H54 (cell line): ENCODE measurements at places on chromosomes 5 and 9.

DNA sequence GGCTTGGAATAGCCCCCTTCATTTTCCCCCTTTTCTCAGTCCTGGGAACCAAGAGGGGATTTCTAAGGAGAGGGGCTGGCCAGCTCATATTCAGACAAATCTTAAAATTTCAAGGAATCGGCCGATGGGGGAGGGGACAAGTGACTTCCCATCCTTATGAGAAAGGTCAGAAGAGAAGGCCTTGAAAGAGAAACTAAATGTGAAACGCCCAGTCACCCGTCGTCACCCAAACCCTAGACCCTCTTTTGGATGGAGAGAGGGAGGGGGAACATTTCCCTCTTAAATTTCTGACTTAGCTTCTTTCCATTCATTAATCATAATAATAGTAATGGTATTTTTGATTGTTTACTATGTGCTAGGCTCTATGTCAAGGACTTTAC, 850 bp upstream of the CCL19 start:
- DNase-seq: no peak

DNA sequence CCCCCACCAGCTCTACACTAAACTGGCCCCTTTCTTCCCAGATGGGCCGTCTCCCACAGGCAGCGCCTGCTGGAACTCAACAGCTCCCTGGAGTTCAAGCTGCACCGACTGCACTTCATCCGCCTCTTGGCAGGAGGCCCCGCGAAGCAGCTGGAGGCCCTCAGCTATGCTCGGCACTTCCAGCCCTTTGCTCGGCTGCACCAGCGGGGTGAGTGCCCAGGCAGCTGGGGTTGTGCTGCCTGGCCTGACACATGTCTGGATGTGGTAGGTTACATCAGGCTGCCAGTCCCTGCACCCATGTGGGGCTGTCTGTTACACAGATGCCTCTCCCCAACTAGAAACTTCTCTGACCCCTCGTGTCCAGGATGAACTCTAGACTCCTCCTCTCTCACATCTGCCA, 9.8 kb downstream of the NHP2 start:
- DNase-seq: no peak

- no peak for DNase-seq
These were observed 323.7 kb downstream of the ARRDC3 start for GRCh38 chr5:91059409-91059808.

DNA sequence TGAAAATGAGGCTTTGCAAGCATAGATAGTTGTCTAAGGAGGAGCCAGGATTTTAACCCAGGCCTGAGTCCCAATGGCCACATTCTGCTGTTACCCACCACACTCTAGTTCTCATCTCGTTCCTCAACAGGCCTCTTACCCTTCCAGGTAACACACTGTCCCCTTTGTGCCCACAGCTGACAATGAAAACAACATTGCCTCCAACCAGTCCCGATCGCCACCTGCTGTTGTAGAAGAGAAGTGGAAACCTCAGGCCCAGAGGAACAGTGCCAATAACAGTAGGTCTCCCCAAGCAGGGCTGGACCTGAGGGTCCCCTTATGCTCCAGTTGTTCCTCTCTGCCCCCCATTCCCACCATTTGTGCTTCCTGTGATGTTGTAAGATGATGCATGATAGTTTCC, 30.4 kb downstream of the AMBP start:
- no peak for DNase-seq

DNA sequence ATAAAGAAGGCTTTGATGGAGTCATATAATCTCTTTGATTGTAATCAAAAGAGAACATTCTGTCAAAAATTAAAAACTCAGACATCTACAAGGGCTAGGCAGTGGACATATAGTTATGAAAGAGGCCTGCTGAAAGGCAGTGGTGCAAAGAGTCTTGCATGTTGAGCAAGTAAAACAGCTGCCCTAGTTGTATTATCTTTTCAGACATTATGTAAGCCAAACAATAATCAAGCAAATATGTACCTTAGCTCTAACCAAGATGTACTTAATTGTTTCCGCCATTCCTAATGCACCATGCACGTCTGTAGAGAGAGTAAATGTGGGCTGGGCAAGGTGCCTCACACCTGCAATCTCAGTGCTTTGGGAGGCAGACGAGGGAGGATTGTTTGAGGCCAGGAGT, 14.3 kb downstream of the GAPT start:
- no peak for DNase-seq

- no peak for DNase-seq
These were observed 13.9 kb downstream of the MROH2B start for GRCh38 chr5:41057231-41057630.

DNA sequence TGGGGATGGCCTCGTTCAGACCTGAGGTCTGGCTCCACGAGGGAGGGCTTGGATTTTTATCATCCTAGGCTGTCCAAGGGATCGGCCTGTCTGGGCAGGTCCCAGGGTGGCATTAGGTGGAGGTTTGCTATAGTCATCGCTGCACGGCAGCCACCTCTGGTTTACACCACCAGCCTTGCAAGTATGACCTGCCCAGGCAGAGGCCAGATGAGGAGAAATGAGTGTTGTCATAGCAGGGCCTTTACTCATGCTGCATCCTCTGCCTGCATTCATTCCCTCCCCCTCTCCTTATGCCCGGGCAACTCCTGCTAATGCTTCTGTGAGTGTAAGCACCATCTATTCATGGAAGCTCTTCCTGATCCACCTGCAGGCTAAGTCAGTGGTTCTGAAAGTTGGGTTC, 15.3 kb upstream of the NDST1 start:
- peak; percentile 84 for DNase-seq

GRCh38 chr5:40308867-40309266, 370.8 kb upstream of the PTGER4 start:
- no peak for DNase-seq

DNA sequence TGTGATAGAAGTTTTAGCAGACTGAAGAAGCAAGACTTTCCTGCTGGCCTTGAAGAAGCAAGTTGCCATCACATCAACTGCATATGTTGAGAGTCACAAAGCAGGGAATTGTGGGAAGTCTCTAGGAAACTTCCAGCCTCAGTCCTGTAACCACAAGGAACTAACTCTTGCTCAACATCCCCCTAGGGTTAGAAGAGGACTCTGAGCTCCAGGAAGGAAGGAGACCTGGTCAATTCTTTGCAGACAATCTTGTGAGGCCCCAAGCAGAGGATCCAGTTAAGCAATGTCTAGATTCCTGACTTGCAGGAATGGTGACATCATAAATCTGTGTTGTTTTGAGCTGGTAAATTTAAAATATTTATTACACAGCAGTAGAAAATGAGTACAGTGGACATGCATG, 18.6 kb upstream of the ZNF366 start:
- DNase-seq: no peak

GRCh38 chr9:132472199-132472598, 62.2 kb downstream of the CFAP77 start:
- DNase-seq: no peak

DNA sequence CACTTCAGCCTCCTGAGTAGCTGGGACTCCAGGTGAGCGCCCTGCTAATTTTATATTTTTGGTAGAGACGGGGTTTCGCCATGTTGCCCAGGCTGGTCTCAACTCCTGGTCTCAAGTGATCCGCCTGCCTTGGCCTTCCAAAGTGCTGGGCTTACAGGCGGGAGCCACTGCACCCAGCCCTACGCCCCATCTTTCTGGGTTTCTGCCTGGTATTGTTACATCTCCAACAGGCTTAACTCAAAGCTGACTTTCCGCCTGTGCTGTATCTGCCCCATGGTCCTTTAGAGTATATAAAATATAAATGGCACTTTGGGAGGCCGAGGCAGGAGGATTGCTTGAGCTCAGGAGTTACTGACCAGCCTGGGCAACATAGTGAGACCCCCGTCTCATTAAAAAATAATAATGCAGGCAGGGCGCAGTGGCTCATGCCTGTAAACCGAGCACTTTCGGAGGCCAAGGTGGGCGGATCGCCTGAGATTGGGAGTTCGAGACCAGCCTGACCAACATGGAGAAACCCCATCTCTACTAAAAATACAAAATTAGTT, 36.5 kb upstream of the GLDC start:
- no peak for DNase-seq

DNA sequence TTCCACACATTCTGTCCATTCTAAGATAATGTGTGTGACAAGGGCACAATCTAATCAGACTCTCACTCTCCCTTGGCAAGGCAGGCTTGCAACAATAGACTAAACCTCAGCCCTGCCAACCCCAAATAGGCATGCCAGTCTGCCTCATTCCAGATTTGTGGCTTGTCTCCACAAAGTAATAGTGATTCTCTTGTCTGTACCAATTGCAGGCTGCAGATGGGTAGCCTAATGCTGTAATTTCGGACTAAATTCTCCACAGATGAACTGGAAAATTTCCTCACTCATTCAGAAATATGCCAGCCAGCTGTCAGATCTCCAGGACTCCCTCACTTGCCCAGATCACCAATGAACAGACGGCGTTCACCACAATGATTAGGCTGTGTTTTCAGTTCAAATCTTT, 413.6 kb downstream of the ELAVL2 start:
- no peak for DNase-seq

DNA sequence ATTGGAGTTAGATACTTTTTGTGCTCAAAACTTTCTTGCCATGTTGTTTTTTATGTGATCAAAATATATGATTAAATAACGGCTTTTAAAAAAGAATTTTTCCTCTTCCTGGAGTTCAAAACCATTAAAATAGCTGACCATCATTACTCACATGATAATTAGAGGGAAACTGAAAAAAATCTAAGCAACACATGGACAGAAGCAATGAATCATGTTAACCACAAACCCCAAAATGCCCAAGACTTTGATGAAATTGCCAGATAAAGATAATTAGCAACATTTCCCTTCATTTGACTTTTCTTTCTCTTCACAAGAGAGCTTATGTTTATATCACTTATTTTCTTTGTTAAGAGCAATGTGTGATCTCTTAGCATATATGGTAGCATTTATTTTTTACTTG, 1294.2 kb downstream of the EFNA5 start:
- no peak for DNase-seq

GRCh38 chr9:12666813-12667212, 26.4 kb upstream of the TYRP1 start:
- DNase-seq: no peak

- DNase-seq: no peak
These were observed 564.0 kb downstream of the PSAT1 start for GRCh38 chr9:78860801-78861475.

DNA sequence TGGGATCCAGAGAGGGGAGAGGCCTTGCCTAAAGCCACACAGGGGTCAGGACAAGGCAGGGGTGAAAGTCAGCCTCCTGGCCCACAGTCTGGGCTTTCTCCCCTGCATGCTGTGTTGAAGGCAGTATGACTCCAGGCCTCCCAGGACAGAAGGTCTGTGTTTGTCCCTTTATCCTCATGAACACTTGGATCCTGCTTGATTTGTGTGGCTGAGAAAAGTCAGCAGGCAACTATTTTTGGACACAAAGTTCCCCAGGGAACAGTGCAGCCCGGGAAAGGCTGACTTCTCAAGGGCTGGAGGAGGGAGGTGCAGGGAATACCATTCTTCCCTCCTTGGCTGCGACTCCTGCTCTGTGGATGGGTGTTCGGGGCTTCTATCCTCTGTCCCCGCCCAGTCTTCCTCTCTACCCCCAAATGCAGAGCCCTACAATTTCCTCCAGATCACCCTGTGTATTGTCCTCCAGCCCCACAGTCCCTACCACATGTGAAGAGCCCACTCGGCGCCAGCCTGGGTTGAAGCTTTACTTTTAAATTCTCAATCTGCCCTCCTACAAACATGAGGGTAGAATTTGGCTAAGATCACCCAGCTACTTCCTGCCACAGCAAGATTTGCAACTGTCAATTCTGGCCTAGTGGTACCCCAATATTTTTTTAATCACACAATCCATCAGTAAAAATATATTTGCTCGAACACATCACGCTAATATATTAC, 4.1 kb downstream of the AKNA start:
- DNase-seq: no peak

GRCh38 chr5:55364537-55365055, 56.8 kb downstream of the MTREX start:
- DNase-seq: no peak

- peak; percentile 13 for DNase-seq
These were observed 85.3 kb upstream of the ADRB2 start for GRCh38 chr5:148740966-148741742.

GRCh38 chr5:132023258-132024116, 12.0 kb upstream of the ACSL6 start:
- no peak for DNase-seq

DNA sequence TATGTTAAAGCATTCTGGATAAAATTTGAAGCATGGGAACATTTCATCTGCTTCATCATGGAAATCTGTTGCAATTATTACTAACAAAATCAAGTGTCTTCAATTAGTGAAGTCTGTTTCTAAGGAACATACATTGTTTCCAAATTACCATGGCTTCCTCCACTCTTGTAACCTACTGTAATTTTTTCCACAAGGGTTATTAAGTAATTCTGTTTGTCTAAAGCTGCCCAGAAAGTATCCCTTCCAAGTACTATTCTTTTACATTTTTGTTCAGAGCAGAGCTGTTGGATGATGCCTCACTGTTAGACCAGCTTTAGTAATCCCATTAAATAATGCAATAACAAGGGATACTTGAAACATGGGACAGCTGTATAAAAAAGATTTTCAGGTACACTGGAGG, 483.5 kb upstream of the CD180 start:
- no peak for DNase-seq

GRCh38 chr5:14305045-14305444, 161.9 kb downstream of the TRIO start:
- DNase-seq: peak; percentile 93

DNA sequence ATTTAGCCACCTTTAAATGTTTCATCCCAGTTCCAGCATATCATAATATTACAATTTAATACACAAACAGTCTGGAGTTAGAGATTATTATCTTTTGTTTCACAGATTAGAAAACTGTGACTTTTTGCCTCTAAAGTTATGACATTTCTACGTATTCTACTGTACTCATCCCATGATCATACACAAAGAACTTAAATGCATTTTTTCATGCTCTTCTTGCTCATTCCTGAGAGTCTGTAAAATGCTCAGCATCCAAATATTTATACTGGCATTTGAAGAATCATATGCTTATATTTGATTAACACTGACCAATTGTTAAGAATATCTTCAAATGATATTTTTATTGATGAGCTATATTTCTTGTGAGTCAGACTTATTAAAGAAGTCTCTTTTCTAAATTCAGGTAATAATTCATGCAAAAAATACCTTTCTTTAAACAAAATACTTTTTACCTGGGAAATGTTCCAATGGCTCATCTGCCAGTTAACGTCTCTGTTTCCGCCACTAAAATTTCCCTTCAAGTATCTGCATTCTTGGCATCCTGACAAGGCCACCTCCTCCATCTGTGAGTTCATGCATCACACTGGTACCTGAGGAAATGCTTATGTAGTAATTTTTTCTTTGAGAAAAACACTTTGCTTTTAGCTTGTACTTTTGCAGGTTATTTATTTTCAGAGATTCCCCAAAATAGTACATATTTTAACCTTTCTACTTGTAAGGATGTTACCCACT, 139.6 kb upstream of the RASA1 start:
- DNase-seq: no peak

GRCh38 chr9:92147030-92147851, 32.0 kb upstream of the SPTLC1 start:
- DNase-seq: peak; percentile 95

- no peak for DNase-seq
These were observed 797 bp upstream of the CCL27 start for GRCh38 chr9:34663303-34663605.
